H1 (cell line): ENCODE measurements at places on chromosomes 7 and 10. TPM values are rescaled to one million over a fixed set of nuclear protein-coding genes. Genes with fewer than 3 reads are reported as not detected.

DNA sequence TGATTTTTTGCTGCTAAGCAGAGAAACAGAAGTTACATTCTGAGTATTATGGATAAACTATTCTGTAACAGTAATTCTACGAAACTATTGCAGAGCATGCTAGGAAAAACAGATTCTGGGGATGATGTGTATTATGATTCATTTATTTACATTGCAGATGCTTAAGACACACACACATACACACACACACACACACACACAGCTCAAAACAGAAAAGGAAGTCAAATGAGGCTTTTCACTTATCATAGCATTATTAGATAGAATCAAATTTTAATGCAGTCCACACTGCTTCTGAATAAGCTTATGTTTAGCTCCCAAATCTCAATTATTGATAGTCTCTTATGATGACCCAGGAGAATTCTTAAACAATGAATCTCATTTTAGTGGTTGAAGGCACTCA is 307.2 kb downstream of the HGF start:
- no peak overlapping the region for H3K27ac ChIP-seq
- no peaks in the 10 kb centered on the region for H3K36me3 ChIP-seq
- no peak for DNase-seq
- no peak overlapping the region for H3K4me3 ChIP-seq
- H3K27me3 ChIP-seq: no peaks in the 10 kb centered on the region

GRCh38 chr7:42550706-42551470 is 313.9 kb upstream of the GLI3 start:
- no peak for DNase-seq
- no peaks in the 10 kb centered on the region for H3K27me3 ChIP-seq
- H3K27ac ChIP-seq: no peak overlapping the region
- H3K36me3 ChIP-seq: no peaks in the 10 kb centered on the region
- no peaks in the 10 kb centered on the region for H3K4me1 ChIP-seq
- no peak overlapping the region for H3K4me3 ChIP-seq

- H3K27ac ChIP-seq: no peak overlapping the region
- H3K4me3 ChIP-seq: no peak overlapping the region
- DNase-seq: no peak
- H3K4me1 ChIP-seq: no peaks in the 10 kb centered on the region
- no peaks in the 10 kb centered on the region for H3K27me3 ChIP-seq
These were observed 24.5 kb upstream of the ELAPOR2 start for GRCh38 chr7:87083865-87084519.

GRCh38 chr10:103153302-103154197 is 39.5 kb downstream of the NT5C2 start:
- no peaks in the 10 kb centered on the region for H3K36me3 ChIP-seq
- no peaks in the 10 kb centered on the region for H3K27me3 ChIP-seq
- H3K4me3 ChIP-seq: no peak overlapping the region
- peaks cover 4% of the 10 kb centered on the region for H3K4me1 ChIP-seq
- peak overlapping the region; percentile 48; the same call in 1 of the 2 replicates for H3K27ac ChIP-seq

GRCh38 chr10:121696854-121697253 is 98.6 kb upstream of the FGFR2 start:
- no peaks in the 10 kb centered on the region for H3K4me1 ChIP-seq
- no peak overlapping the region for H3K4me3 ChIP-seq
- H3K27me3 ChIP-seq: no peaks in the 10 kb centered on the region
- H3K27ac ChIP-seq: no peak overlapping the region

The PON1 gene
- total RNA-seq: not detected in 2 replicates
